ENCODE measurements at places on chromosomes 1 and 21. TPM values are rescaled to one million over a fixed set of nuclear protein-coding genes. Genes with fewer than 3 reads are reported as not detected.

- no peak for DNase-seq
These were observed 20.7 kb upstream of the SYNJ1 start for GRCh38 chr21:32748529-32748928.

Gene PALMD
- 56.9 TPM for total RNA-seq

DNA sequence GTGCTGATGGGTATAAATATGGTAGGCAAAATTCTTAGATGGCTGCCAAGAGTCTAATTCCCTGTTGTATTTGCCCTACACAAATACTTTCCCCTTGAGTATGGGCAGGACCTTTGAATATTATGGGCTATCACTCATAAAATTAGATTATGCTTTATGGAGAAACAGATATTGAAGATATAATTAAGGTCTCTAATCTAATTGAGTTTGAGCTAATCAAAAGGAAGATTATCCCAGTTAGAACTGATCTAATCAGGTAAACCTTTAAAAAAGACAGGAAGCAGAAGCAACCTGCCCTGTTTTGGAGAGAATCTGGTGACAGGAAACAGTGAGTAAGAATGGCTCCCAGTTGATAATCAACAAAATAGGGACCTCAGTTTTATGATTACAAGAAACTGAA is 609.0 kb upstream of the PRMT6 start:
- no peak for DNase-seq

DNA sequence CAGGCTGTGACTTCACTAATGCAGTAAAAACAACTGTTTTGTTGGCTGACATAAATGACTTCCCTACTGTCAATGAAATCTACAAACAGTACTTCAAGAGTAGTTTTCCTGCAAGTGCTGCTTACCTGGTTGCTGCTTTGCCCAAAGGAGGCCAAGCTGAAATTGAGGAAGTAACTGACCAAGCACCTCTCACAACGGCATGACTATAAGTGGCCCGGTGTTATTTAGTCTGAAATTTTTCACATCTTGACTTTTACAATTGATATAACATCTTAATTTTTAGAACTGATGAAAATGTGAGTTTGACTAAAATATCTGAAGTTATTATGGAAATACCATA is 274.9 kb upstream of the NR5A2 start:
- no peak for DNase-seq

Gene TNFRSF4
- not detected for total RNA-seq

Gene SSBP3
- total RNA-seq, result 64.0 TPM

DNA sequence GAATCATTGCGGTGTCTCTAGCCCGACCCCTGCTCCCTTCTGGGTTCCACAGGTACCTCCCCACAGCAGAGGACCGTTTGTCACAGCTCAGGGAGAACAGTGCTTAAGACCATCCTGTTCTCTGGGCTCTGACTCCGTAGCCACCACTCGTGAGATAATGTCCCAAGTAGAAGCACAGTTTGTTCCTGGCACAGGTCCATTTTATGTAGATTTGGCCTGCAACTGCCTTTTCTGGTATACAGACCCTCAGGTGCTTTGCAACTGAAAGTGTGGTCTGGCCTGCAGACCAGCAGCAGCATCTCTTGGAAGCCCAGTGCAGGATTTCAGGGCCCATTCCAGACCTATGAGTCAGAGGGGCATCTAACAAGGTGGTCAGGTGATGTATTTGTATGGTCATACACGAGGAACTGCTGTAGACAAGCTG is 28.4 kb upstream of the TMEM125 start:
- DNase-seq, result no peak

DNA sequence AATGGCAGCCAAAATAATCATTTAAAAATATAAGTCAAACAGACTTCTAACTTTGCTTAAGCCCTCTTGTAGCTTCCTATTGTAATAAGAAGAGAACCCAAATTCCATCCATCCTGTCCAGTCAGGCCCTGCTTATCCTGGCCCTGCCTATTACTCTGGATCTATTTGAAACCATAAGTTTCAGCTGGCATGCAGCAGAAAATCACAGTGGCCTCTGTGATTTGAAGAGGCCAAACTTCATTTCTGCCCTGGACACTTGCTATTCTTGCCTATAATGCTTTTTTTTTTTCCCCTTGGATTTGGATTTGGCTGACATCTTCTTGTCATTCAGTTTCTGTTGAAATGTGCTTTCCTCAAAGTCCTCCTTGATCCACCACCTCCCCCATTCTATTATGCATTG is 642.8 kb downstream of the USP25 start:
- peak; percentile 52 for DNase-seq

- no peak for DNase-seq
These were observed 62.6 kb upstream of the CLDN14 start for GRCh38 chr21:36542312-36543101.

Gene ZMYND12
- total RNA-seq, result 1.0 TPM

DNA sequence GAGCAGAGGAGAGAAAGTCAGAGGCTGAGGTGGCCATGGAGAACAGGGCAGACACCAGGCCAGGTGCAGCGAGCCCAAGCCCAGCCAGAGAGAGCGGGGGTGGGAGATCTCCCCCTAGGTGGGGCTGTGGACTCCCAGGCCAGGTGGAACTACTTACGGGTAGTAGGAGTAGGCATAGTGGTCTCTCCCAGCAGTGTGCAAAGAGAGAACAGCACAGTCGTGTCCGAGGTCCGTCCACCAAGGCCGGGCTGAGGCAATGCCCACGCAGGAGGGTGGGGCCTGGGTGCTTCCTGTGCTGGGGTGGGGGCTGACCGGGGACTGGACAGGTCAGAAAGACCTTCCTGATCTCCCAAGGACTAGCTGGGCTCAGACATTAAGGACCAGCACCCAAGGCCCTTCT is 263.7 kb downstream of the PTPRU start:
- no peak for DNase-seq

Gene OR2W3
- not detected for total RNA-seq

GRCh38 chr1:151807131-151807530 is 1.9 kb upstream of the LINGO4 start:
- DNase-seq, result peak; percentile 52

- no peak for DNase-seq
These were observed 39.7 kb downstream of the MRAP start for GRCh38 chr21:32338209-32338921.

DNA sequence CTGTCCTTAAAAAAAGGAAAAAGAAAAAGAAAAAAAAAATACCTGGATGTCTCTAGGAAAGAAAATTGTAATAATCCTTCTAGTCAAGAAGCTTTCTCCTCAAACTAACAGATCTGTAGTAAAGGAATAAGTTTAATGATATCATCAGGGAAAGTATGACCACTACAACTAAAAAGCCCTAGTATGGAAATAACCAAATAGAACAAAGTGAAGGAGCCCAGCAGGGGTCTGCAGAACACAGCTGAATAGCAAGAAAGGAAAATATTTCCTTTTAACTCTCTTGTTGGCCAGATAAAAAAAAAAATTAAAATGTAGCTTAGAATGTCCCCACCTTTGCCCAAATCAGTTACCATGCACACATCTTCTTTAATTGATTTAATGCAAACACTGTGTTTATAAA is 43.2 kb downstream of the PRRX1 start:
- no peak for DNase-seq

DNA sequence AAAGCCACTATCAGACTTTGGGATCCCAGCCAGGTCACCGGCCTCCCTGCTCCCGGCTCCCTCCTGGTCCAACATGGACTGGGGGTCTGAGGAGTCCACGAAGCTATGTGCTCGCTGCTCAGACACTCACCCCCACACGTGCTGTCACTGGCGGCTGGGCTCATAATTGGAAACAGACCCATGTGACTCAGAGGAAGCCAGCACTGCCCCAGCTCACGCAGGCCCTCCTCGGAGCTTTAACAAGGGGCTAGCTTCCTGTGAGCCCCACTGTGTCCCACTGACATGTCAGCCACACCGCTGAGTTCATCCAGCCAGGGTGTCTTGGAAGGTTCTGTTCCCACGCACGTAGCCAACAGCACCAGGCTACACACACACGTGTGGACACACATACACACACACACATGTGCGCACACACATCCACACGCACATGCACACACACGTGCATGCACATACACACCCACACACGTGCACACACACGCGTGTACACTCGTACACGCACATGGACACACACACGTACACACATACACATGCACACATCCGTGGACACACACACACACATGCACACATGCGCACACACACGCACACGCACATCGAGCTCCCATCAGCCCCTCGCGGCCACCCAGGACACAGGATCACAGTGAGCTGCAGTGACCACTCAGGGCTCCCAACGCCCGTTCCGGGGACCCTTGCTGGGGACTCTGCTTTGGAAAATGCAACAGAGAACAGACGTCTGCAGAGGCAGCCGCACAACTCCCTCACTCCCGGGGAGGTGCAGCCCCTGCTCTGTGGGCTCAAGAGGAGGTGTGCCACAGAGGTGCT is 18.4 kb upstream of the COL6A2 start:
- DNase-seq, result no peak

DNA sequence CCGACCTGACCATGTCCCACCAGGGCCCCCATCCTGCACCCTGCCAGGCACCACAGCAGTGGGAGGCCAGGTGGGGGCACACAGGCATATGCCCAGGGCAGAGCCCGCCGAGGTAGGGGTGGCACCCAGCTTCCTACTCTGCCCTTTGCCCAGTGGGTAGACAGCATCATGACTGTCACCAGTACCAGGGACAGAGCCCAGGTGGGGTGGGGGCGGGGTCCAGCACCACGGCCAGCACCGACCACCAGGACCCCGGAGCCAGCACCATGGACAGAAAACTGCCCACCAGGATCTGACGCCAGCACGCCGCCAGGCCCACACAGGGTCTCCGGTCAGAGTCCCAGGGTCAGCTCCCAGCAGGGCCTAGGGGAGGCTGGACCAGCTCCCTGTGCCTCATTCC is 3.8 kb downstream of the TAS1R3 start:
- no peak for DNase-seq

DNA sequence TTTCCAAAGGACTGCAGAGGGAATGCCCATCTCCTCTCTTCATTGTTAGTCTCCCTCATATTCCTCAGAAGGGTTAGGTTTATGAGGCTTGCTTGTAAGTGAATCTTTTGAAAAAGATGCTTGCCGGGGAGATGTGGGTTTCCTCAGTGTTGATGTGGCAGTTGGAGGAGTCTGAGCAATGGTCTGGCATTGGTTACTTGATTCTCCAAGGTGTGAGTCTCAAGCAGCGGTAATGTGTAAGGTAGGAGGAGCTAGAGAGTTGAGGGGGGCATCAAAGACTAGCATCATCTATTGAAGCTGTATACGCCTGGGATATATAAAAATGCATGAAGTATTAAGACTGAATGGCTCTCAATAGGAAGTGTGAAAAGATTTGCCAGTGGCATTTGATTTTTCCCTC is 21.5 kb downstream of the KHDRBS1 start:
- DNase-seq, result no peak

Gene SPRR1B
- total RNA-seq, result not detected

- DNase-seq, result no peak
These were observed 4.2 kb downstream of the RSPO1 start for GRCh38 chr1:37630426-37631028.

Gene LCE1B
- total RNA-seq, result not detected

- peak; percentile 78 for DNase-seq
These were observed 17.9 kb downstream of the MTX1 start for GRCh38 chr1:155226188-155226909.

GRCh38 chr1:63665824-63666223 is 72.6 kb downstream of the PGM1 start:
- no peak for DNase-seq

Gene SLAMF6
- not detected for total RNA-seq

DNA sequence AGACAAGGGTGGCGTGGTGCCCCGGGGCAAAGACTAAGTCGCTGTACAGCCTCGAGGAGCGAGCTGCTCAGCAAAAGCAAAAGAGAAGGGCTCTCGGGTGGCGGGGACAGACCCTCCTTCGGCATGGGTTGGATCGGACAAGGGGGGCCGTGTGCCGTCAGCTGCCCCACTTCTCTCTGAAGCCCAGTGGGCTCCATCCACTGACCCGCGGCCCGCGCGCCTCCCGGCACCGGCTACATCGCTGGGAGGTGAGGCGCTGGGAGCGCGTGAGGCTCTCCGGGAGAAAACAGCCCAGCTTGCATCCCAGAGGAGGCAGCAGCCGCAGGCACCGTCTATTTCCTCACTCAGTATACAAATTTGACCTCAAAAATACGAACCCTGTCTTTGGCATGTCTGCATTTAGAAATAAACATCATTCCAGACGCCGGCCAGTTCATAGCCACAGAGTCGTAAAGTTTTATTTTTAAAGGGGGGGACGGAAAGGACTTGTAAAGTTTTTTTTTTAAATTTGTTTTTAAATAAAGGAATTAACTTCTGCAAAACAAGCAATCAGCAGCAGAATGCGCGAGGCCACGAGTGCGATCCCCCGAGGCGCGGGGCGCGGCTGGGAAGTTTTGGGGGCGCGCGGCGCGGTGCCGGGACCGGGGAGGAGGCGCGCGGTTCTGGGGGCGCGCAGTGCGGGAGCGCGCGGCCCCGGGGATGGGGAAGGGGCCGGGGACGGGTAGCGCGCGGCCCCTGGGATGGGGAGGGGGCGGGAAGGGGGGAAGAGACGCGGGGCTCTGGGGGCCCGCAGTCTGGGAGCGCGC is 689 bp upstream of the GPR137B start:
- peak; percentile 29 for DNase-seq

DNA sequence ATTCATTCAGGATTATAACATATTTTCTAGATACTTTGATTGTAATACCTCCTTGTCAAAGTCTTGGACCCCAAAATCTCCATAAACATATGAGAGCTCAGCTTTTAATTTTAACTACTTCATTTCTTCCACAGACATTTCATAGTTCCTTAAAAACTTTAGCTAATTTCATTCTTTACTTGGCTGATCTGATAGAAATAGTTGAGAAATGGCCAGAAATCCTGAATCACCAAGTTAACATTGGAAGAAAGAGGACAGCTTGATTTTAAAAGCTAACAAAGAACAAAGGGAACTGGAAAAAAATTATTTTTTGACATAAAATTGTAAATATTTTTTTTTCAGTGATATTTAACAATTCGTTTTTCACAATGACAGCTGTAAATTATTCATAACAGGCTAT is 216.5 kb downstream of the NTNG1 start:
- no peak for DNase-seq

Gene SWT1
- total RNA-seq, result 7.8 TPM

DNA sequence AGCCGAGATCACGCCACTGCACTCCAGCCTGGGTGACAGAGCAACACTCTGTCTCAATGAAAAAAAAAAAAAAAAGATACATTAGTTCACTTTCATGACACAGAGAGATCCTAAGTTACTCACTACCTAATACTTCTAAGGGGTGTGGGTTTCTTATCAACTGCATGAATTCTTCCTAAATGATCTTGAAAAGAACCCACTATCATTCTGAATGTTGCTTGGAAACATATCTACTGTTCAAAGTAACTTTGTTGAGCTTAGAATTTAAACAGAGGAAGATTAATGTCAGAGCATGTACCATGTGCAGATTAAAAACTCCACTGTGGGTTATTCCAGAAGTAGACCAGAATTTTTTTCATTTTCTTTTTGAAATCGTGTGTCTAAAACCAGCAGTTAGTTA is 241.5 kb downstream of the LTN1 start:
- no peak for DNase-seq

Gene KRTAP13-3
- total RNA-seq, result not detected

Gene ATP6V1G3
- not detected for total RNA-seq

DNA sequence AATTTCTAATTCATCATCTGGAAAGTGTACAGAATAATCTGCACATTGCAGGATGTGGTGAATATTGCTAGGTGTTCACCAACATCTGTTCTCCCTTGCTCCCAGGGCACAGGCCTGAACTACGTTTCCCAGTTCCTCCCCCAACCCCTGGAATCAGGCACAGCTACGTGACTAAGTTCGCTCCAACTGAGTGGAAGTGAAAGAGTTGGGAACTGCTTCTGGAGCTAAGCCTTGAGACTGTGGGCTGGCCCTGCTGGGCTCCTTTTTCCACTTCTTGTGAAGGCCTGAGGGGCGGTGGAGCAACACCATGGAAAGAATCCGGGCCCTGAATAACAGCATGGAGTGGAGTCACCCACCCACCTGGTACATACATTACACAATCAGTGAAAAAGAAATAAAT is 534.6 kb downstream of the SMYD3 start:
- DNase-seq, result no peak

Gene ANGPTL1
- total RNA-seq, result not detected

Data from G401 (cell line).